Inflammatory macrophage treated with lipopolysaccharide for 1 hour (primary cell): ENCODE measurements at places on chromosomes 2 and 18.

- peak; percentile 20 for DNase-seq
Measured at GRCh38 chr2:37262522-37262921, 31.1 kb downstream of the NDUFAF7 start.

- DNase-seq = no peak
Measured at GRCh38 chr2:82796132-82796531, 1662.9 kb downstream of the SUCLG1 start.

DNA sequence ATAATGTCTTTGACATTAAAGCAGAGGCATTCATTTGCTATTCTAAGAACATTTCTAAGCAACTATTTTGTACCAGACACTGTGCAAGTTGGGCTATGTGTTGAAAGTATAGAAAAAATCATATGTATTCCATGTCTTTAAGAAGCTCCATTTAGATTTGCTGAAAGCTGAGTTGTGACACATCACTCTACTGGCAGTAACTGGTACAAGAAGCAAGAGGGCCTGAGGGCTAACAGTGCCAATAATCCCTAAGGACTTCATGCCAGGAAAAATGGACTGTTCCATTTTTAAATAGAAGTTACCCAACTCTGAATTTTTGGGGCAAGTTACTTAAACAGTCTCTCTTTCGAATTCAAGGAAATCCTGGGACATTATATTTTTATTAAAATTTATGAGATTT is 178.7 kb downstream of the SRBD1 start:
- no peak for DNase-seq

GRCh38 chr18:48304906-48305693 is 104.1 kb downstream of the ZBTB7C start:
- DNase-seq = no peak

DNA sequence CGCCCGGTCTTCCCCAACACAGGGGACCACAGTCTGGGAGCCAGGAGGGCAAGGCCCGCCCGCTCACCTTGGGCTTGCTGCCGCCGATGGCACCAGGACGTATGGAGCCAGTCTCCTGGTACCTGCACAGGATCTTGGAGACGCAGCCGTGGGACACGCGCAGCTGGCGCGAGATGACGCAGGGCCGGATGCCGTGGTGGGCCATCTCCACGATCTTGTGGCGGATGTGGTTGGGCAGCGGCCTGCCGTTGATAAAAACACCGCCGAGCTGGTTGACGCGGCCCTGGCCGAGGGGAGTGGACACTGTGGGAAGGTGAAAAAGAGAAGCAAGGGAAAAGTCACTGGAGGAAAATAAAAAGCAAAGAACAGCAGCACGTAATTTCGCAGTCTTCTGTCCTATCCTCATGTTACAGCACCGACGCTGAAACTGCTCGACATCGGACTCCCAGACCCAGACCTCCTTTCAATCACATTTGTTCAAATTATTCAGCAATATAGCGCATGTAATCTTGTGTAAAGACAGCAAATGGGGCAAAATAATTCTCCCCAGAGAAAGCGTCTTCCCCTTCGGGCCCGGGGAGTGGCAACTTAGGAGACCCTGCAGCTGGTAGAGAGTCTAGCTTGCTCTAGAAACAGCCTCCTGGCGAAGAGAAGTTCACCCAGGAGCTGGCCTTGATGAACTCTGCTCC is 1.7 kb downstream of the PAX3 start:
- no peak for DNase-seq

GRCh38 chr18:56003720-56004088 is 415.7 kb upstream of the TCF4 start:
- no peak for DNase-seq

GRCh38 chr2:72131916-72132841 is 15.5 kb downstream of the CYP26B1 start:
- no peak for DNase-seq

GRCh38 chr2:174335254-174335987 is 667 bp downstream of the SP9 start:
- DNase-seq = no peak

- no peak for DNase-seq
Measured at GRCh38 chr2:210099940-210100339, 71.3 kb downstream of the KANSL1L start.

DNA sequence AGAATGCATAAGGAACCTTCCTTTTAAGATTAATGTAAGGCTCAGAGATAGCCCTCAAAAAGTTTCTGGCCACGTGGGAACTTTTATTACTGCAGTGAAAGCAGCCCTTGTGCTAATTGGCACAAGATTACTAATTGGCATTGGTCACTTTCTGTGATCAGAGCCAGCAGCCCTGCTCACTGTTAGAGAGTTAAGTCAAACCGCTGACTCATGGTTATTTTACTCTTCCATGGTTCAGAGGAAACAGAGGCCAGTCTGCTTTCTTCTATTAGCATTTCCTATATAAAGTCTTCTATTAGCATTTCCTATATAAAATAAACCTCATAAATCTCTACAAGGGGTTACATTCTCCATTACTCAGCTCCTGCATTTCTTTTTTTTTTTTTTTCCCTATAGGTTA is 1.5 kb upstream of the SLC35G4 start:
- no peak for DNase-seq

GRCh38 chr2:157899125-157899839 is 23.2 kb upstream of the ACVR1 start:
- DNase-seq = no peak

GRCh38 chr2:219018286-219018685 is 23.0 kb downstream of the CFAP65 start:
- no peak for DNase-seq

DNA sequence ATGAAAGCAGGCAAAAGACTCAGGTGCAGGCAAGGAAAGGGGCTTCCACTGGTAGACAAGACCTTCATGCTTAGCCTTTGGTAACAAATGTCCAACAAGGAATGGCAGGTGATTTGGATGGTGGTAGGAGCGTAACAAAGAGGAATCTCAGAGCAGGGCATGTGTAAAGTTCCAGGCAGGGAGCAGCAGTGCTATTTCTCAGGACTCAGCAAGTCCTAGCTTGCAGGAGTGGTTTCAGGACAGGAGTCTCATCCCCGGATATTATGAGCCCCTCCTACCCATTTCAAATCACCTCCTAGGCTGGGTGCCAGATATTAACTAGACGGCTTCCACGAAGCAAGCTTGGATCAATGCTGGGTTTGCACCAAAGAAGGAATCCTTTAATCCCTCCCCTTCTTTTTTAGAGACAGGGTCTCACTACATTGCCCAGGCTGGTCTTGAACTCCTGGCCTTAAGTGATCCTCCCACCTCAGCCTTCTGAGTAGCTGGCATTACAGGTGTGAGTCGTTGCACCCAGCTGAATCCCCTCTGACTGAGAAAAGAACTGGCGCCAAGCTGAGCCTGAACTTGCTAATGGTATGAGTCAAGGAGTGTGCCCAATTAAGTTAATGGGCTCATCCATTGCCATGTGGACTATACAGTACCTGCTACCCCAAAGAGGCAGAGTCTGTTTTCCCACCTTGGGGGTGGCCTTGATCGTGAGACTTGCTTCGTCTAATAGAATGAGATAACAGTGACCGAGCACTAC is 190.3 kb downstream of the ARL4C start:
- no peak for DNase-seq

DNA sequence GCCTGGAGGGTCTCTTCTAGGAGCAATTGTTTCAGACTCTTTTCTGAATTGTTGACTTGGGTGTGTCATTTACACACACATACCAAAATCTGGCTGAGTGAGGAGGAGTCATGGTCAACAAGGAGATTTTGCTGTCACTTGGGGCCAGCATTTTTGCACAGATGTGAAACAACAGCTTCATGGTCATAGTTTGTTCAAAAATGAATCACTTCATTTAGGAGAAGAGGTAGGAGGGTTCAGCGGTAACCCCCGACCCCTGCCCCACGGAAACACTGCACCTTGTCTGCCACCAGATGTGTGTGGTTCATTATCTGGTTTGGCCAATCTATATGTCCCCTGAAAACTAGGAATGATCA is 42.2 kb downstream of the LBH start:
- no peak for DNase-seq

GRCh38 chr2:220293966-220294365 is 666.5 kb downstream of the SLC4A3 start:
- no peak for DNase-seq

DNA sequence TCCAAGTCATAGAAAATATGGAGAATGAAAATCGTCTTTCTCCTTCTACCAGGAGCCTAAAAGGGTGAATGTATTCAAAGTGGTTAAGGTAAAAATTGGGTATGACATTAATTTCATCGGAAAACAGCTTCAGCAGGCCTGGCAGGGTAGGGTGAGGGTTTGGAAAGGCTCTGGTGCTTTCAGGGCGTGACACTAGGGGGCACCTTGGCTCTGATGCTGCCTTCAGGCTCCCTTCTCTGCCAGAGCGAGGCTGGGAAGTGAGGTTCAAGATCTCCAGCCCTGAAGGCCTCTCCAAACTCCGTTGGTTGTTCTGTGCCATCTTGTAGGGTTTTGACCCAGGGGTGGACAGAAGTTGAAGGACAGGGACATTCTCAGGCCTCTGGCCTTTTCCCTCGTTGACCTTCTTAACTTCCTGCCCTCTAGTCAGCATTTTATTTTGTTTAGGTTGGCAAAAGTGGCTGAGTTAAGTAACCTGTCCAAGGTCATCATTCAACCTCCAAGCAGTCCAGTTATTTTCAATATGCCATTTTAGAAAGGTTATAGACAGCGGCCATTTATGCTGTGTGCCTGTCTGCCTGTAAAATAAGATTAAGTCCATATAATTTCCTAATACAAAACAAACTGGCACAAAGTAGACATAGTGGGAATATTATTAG is 40.3 kb downstream of the EML6 start:
- DNase-seq = no peak

GRCh38 chr18:62337336-62337735 is 12.2 kb downstream of the TNFRSF11A start:
- DNase-seq = no peak

DNA sequence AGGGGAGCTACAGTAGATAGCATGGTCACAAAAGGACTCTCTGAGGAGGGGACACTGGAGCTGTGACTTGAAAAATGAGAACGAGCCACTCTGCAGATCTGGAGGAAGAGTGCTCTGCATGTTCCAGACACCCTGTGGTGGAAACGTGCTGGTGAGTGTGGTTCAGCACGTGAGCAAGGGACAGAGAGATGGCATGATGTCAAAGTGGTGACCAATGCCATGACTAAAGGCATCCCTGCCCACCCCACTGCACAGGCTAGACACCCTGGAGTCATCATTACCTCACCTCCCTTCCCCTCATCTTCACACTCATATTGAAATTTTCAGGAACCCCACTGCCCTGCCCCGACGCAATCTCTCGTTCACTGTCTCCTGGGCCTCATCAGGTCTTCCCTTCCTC is 56.5 kb downstream of the SLC4A5 start:
- no peak for DNase-seq

GRCh38 chr2:73063909-73064875 is 7.3 kb downstream of the SFXN5 start:
- DNase-seq = no peak

DNA sequence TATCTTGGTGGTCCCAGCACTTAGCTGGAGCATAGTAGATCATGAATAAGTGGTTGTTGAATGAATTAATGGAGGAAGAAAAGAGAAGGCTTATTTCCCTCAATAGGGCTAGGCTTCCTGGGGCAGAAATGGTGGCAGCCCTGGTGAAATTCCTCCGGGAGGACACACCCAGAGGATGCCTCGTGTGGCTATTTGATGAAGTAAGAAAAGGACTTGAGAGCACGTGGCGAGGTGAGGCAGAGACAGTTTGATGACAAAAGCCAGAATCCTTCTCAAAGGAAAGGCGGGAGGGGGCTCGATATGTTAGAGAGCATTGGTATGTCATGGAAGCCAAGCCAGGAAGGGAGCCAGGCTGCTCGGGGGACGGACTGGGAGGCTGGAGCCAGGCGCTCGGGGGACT is 14.7 kb downstream of the FAM228A start:
- no peak for DNase-seq

DNA sequence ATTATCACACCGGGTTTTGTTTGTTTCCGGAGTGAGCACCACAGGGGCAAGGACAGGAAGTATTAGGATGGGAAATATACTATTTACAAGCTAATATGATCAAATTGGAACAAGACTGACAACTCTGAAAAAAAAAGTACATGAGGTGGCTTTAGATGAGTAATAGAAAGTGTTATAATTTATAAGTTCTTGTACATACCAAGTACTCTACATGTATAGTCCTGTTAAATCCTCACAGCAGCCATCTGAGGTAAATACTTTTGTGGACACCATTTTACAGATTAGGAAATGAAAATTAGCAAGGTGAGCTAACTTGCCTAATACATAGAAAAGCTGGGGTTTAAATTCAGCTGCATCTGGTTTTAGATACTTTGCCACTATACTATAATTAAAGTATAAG is 11.2 kb downstream of the FAP start:
- DNase-seq = no peak

DNA sequence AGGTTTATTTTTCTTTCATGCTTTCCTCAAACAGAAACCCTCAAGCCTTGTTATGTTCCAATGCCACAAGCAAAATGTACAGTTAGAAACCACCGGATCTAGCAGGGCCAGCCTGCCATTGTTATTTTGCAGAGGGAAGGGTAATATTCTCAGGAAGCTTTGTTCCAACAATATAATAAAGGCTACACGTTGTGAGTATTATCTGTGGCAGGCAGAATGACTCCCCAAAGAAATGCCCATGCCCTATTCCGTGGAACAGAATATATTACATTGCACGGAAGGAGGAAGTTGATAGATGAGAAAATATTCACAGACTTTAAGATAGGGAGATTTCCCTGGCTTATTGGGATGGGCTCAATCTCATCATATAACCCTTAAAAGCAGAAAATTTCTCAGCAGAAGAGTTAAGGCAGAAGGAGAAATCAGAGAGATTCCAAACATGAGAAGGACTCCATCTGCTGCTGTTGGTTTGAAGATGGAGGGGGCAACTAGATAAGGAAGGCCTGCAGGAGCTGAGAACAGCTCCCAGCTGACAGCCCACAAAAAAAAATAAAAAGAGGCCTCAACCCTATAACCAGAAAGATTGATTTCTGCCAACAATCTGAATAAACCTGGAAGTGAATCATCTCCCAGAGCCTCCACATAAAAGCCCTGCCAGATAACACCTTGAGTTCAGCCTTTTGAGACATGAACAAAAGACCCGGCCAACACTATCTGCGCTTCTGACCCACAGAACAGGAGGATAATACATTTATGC is 466.6 kb downstream of the LPIN1 start:
- no peak for DNase-seq

- no peak for DNase-seq
Measured at GRCh38 chr18:492451-492850, 8.1 kb downstream of the COLEC12 start.

DNA sequence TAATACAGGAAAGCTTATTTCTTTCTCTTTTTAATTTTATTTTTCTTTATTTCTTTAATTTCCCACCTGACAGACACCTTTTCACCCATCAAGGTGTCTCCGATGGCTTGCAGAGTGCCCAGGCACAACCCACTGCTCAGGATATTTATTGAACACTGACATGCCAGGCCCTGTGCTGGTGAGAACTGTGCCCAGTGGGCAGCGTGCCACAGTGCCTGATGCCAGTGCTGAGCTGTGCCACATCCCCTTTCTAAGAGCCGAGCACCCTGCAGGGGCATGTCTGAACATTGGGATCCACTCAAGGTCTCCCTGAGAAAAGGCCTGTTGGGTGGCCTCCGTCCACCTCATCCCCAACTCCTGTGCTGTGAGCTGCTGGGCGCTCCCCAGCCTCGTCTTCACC is 158.6 kb upstream of the RAB6C start:
- no peak for DNase-seq
